ENCODE measurements at places on chromosomes 11 and 22.

DNA sequence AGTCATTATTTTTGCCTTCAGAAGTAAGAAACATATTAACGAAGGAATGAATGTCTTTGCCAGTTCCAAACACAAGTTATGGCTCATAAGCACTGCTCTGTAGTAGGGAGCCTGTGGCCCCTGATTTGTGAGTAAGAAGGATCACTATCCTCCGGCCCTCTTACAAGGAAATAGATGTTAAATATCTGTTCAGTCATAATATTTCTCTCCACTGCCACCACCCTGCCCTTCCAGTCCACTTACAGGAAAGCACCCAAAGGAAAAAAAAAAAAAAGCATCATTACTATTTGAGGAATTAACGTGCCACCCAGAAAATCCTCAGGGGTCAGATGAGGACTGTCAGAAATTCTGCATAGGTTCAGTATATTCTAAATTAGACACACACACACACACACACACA is 123.4 kb downstream of the ETS1 start:
- DNase-seq, result no peak

- DNase-seq, result no peak
Measured at GRCh38 chr22:43106302-43106701, 4.2 kb upstream of the BIK start.

DNA sequence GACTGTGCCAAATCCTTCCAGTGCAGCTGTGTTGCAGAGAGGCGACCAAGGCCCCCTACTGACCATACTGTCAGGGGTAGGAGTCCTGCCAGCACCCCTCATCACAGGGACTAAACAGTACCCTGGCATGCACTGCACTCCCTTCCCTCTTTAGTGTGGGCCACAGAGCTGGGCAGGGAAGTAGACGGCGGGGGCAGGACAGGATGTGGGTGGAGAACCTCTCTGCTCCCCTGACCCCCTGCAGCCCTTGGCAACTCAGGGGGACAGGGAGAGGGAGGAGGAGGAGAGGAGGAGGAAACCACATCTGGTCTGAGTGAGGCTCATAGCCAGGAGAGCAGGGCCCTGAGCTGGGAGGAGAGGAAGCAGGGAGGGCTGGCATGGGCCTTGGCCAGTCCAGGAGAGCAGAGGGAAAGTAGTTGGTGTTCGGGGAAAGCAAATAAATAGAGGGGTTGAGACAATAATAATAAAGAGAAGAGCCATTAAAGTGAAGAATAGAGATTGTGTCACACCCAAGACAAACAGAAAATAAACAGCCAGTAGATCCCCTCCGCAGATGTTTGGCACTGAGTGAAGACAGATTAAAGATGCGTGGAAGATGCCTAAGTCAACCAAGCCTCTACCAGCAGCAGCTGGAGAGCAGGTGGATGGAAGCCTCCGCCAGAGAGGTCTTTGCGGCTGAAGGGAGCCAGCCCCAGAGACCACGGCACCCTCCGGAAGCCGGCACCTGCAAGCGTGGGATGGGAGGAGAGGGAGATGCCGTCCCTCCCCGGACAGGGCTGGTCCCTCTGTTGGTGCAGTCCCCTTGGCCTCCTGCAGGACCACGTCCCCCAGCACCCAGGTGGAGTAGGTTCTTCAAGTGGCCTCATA is 61.5 kb downstream of the RPUSD4 start:
- no peak for DNase-seq

DNA sequence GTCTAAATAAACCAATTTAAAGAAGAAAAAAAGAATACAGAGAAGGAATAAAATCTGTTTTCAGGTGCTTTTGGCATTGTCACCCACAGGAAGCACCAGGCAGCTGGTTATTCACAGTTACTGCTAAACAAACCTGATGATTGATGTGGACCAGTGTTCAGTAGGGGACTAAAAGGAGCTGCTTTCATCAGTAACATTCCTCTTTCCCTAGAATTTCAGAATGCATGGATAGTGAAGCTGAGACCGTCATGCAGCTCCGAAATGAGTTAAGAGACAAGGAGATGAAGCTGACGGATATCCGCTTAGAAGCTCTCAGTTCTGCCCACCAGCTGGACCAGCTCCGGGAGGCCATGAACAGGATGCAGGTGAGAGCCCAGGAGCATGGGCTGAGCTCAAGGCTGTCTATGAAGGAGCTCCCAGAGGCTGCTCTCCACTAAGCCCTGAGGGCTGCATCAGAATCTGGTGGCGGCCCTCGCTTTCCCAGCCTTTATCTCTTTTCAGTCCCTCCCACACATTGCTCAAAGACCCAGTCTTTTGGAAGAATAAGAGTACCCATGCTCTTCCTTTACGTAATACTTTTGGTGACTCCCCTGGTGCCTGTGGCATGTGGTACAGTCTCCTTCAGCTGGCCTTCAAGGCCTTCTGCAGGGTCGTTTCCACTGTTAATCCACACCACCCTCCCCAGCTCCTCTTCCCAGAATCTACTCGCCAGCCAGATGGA is 69.5 kb downstream of the DBX1 start:
- no peak for DNase-seq

DNA sequence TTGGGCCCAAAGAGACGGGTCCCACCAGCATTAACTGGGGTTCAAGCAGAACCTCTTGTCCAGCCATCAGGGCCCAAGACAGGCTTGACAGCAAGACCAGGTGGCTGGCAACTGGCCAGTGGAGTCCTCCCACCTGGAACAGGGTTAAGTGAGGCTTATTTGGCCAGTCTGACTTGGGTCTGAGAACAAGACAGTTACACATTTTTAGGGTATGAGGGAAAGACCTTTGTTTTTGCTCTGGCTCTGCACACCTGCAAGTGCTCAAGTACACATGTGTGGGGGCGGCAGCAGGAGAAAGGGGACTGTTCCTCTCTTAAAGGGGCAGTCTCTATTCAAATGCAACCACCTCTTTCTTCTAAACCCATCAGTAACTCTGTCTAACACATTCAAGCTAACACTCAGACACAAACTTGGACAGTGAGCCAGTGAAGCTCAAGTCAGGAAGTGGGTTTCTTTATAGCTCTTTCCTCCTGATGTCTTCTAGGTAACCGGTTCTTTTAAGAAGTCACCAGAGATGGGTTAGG is 116.2 kb downstream of the ETS1 start:
- DNase-seq, result no peak

- DNase-seq, result no peak
Measured at GRCh38 chr11:119491753-119492510, 69.0 kb upstream of the THY1 start.

GRCh38 chr22:38031491-38031890 is 25.7 kb upstream of the PICK1 start:
- no peak for DNase-seq

DNA sequence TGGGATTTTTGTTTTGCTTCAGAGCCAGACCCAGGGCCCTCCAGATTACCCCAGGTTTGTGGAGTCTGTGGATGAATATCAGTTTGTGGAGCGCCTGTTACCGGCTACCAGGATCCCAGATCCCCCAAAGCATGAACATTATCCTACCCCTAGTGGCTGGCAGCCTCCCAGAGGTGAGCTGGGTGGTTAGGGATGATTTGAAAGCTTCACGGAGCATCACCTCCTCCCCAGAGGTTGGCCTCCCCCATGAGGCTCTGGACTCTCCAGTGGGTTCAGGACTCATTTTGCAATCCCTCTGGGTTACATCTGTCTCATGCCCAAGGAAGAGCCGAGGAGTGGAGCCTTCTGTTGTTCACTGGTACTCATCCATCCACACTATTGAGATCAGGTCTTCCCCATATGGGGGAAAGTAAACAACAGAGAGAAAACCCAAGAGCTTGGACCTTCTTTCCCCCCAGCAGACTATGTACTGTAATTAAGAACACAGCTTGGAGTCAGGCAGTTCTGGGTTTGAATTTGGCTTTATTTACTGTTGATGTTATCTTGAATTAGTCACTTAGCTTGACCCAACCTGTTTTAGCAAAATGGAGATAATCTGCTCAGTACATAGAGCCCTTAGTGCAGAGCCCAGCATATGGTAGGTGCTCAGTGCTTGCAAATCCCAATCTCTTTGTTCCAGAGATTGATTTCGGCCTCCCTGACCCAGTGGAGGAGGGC is 2.5 kb downstream of the MRPL49 start:
- DNase-seq, result no peak

GRCh38 chr11:78688460-78688859 is 113.8 kb upstream of the NARS2 start:
- peak; percentile 71 for DNase-seq

DNA sequence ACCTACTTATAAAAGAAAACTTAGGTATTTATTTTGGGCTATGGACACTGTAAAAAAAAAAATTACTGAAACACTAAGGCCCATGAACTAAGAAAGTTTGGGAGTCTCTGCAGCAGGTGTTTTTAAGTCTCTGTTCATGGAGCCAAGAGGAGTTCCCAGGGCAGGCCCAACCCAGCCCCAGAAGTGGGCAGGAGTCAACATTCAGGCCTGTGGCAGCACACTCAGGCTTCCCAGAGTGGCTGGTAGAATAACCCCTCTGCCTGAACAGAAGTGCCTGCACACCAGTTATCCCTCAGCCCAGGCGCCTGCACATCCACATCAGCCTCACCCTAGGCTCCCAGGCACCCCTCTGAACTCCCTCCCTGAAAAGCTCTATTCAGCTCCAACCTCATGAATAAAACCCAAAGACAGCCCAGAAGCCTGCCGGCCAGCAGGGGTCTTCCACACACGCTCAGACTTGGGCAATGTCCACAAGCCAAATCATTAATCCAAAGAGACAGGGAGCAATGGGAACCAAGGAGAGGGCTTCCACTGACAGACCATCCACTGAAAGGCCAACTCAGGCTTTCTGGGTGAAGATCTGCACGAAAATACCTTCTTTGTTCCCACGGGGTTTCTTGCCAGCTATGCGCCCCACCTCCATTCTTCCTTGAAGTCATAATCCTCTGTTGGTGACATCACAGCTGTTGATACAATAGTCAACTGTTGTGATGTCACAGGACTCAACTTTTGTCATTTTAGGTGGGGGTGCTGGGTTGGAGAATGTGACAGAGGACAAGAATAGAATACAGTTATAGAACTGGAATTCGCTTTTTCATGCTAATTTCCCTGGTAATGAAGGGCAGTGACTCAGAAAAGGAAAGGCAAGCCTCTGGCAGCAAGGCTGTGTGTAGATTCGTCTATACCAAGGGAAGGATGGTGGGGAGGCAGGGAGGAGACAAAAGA is 83.7 kb downstream of the RPL27A start:
- no peak for DNase-seq
